Lung (tissue), 17 donors: ENCODE measurements at places on chromosomes 2 and 18. TPM values are rescaled to one million over a fixed set of nuclear protein-coding genes. Genes with fewer than 3 reads are reported as not detected.

The SEC11C gene
- 103 TPM for total RNA-seq

The HAAO gene
- total RNA-seq: 13.0 TPM

The NLRC4 gene
- total RNA-seq: 15.3 TPM

The CXCR1 gene
- 6.4 TPM for total RNA-seq

The GAD1 gene
- 0.80 TPM for total RNA-seq
